Small intestine (tissue), 16 donors: ENCODE measurements at places on chromosomes 6 and 20.
A peak's percentile ranks its signal among the peaks of the same experiment; 100 is the strongest.

- peaks cover 45% of the 10 kb centered on the region for H3K36me3 ChIP-seq
- no peak overlapping the region for H3K27ac ChIP-seq
- no peak for DNase-seq
- no peaks in the 10 kb centered on the region for H3K4me1 ChIP-seq
- no peaks in the 10 kb centered on the region for H3K27me3 ChIP-seq
Observed at GRCh38 chr6:105302617-105303128, 100.2 kb downstream of the PREP start.

DNA sequence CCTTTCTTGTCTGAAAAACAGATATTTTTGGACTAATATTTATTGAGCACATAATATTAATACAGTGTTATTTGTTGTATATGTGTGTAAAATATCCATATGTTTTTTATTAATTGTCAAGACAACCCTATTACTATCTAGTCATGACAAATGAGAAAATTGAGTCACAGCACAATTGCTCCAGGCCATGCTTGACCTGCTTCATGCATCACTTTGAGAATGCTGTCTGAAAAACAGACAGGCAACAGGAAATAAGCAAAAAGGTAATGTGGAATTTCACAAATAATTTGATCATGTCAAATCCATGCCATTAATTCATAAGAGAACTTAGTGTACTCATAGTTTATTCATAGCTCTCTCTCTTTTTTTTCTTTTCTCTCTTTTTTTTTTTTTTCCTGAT lies 246.5 kb downstream of the RIMS1 start:
- no peaks in the 10 kb centered on the region for H3K4me1 ChIP-seq
- H3K4me3 ChIP-seq = no peak overlapping the region
- H3K36me3 ChIP-seq = no peaks in the 10 kb centered on the region
- H3K27ac ChIP-seq = no peak overlapping the region
- DNase-seq = no peak

GRCh38 chr20:35006531-35006971 lies 50.9 kb downstream of the MYH7B start:
- H3K27ac ChIP-seq = no peak overlapping the region
- no peaks in the 10 kb centered on the region for H3K4me1 ChIP-seq
- peaks cover 42% of the 10 kb centered on the region for H3K36me3 ChIP-seq

GRCh38 chr20:5433352-5433751 lies 116.6 kb upstream of the PROKR2 start:
- H3K4me3 ChIP-seq = no peak overlapping the region
- no peaks in the 10 kb centered on the region for H3K36me3 ChIP-seq
- H3K4me1 ChIP-seq = no peaks in the 10 kb centered on the region
- H3K27ac ChIP-seq = no peak overlapping the region
- no peak for DNase-seq

- H3K27ac ChIP-seq = no peak overlapping the region
- DNase-seq = no peak
- no peaks in the 10 kb centered on the region for H3K36me3 ChIP-seq
- H3K4me1 ChIP-seq = no peaks in the 10 kb centered on the region
- H3K27me3 ChIP-seq = no peaks in the 10 kb centered on the region
Observed at GRCh38 chr20:16317445-16318362, 255.5 kb downstream of the KIF16B start.

DNA sequence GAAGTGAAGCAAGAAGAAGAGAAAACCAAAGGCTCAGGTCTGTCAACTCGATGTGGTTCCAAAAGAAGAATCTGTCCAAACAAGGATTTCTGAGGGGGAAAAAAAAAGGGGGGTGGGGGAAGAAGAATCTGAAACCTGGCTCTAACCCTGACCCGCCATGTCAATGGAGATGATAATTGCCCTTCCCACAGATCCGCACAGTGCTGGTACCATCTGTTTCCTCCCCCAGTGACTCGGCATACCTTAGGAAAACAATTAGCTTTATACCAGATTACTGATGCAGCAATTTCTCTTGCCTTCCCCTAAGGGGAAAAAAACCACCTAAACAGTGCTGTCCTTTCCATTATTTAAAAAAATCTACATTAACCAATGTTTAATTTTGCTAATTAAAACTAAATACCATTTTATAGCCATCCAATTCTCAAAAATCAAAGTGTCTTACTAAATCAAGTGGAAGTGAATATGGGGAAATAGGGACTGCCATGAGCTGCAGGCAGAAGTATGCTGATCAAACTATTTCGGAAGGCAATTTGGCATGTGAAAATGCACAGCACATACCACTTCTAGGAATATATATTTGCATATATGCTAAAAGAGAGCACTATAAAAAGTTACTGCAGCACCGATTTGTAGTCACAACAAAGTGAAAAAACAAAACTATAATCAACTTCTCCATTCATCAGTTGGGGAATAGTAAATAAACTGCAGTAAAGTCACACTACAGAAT lies 46.8 kb downstream of the MAP7 start:
- H3K4me1 ChIP-seq = no peaks in the 10 kb centered on the region
- H3K4me3 ChIP-seq = no peak overlapping the region
- no peaks in the 10 kb centered on the region for H3K27me3 ChIP-seq
- no peak overlapping the region for H3K27ac ChIP-seq
- no peak for DNase-seq

- peaks cover 3% of the 10 kb centered on the region for H3K36me3 ChIP-seq
- no peak for DNase-seq
- no peak overlapping the region for H3K4me3 ChIP-seq
- H3K4me1 ChIP-seq = no peaks in the 10 kb centered on the region
Observed at GRCh38 chr6:54390362-54390761, 82.1 kb downstream of the TINAG start.

- H3K27me3 ChIP-seq = no peaks in the 10 kb centered on the region
- H3K27ac ChIP-seq = no peak overlapping the region
- H3K36me3 ChIP-seq = no peaks in the 10 kb centered on the region
Observed at GRCh38 chr6:149438855-149439254, 38.8 kb downstream of the SUMO4 start.

- no peaks in the 10 kb centered on the region for H3K4me1 ChIP-seq
- H3K27me3 ChIP-seq = no peaks in the 10 kb centered on the region
- H3K27ac ChIP-seq = no peak overlapping the region
- DNase-seq = no peak
Observed at GRCh38 chr6:8352966-8353340, 82.4 kb downstream of the SLC35B3 start.

DNA sequence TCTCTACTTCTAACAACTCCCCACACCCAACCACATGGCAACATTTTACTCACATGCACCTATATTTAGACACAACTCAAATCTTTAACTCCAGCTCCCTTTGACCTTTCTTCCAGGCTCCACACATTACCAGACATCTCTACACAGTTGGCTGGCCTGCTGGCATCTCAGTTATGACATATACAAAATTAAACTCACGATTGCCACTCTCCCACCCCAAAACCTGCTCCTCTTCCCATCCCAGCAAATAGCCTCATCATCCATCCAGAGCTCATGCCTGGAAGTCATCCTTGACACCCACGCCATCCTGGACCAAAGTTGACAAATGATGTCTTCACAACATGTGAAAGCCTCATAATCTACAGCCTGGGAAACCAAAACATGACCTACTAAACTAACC lies 176.6 kb downstream of the PKHD1 start:
- peaks cover 2% of the 10 kb centered on the region for H3K4me1 ChIP-seq
- no peak overlapping the region for H3K4me3 ChIP-seq

DNA sequence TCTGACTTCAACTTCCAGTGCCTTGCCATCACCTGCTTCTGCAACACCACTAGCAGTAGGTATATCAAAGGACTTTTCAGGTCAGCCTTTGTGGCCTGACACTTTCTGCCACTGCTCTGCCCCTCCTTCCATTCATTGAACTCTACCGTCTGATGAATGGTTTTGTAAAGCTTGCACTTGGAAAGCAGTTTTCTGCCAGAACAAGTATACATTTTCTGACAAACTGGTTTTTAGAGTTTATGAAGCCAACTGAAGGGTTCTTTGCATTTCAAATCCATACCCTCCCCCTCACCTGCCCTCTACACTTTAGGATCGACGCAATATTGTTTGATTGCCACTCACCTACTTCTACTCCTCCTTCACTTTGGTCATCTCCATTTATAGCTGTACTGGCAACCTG lies 603.1 kb downstream of the HACE1 start:
- no peak overlapping the region for H3K4me3 ChIP-seq
- no peaks in the 10 kb centered on the region for H3K27me3 ChIP-seq
- H3K4me1 ChIP-seq = no peaks in the 10 kb centered on the region

GRCh38 chr20:36919715-36920333 lies 31.7 kb downstream of the SAMHD1 start:
- H3K4me3 ChIP-seq = no peak overlapping the region
- H3K27ac ChIP-seq = no peak overlapping the region
- H3K36me3 ChIP-seq = peaks cover 2% of the 10 kb centered on the region

DNA sequence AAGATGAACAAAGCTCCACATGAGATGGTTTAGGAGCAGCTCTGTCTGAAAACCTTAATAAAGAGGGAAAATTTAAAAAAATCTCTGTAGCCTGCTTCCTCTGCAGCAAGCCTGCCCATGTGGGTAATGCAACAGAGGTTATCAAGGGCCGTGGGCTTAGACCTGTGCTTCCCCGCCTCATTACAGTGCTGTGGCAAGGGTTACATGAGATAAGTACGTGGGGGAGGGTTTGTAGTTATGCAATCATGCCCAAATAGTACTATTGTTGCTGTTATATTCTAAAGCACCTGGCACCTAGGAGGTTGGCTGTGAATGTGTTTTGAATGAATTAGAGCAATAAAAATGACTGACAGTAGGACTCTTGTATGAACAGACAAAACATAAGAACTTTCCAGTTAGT lies 68.3 kb downstream of the PKHD1 start:
- H3K4me1 ChIP-seq = peaks cover 24% of the 10 kb centered on the region
- no peaks in the 10 kb centered on the region for H3K27me3 ChIP-seq
- H3K36me3 ChIP-seq = no peaks in the 10 kb centered on the region

GRCh38 chr6:25448965-25449538 lies 169.9 kb downstream of the CARMIL1 start:
- no peaks in the 10 kb centered on the region for H3K27me3 ChIP-seq
- no peak overlapping the region for H3K27ac ChIP-seq
- no peak overlapping the region for H3K4me3 ChIP-seq
- DNase-seq = no peak
- no peaks in the 10 kb centered on the region for H3K4me1 ChIP-seq

DNA sequence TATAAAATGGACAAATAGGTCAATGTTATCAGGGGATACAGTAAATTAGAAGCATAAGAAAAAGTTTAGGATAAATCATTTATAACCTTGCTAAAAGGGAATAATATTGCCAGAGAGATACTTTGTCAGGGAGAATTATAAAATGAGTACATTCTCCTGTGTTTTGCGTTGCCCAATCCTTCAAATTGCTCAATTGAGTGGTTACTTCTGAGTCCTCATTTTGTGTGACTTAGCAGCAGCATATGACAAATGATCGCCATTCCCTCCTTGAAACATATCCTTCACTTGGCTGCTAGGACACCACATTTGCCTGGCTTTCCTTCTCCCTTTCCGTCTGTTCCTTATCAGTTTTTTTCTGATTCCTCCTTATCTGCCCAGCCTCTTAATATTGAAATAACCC lies 106.7 kb upstream of the FLRT3 start:
- H3K36me3 ChIP-seq = no peaks in the 10 kb centered on the region
- no peak for DNase-seq
- no peaks in the 10 kb centered on the region for H3K27me3 ChIP-seq
- no peak overlapping the region for H3K4me3 ChIP-seq
- no peak overlapping the region for H3K27ac ChIP-seq

GRCh38 chr20:50420380-50420779 lies 89.8 kb upstream of the PTPN1 start:
- H3K27ac ChIP-seq = no peak overlapping the region
- H3K4me3 ChIP-seq = no peak overlapping the region
- no peaks in the 10 kb centered on the region for H3K27me3 ChIP-seq
- DNase-seq = no peak

DNA sequence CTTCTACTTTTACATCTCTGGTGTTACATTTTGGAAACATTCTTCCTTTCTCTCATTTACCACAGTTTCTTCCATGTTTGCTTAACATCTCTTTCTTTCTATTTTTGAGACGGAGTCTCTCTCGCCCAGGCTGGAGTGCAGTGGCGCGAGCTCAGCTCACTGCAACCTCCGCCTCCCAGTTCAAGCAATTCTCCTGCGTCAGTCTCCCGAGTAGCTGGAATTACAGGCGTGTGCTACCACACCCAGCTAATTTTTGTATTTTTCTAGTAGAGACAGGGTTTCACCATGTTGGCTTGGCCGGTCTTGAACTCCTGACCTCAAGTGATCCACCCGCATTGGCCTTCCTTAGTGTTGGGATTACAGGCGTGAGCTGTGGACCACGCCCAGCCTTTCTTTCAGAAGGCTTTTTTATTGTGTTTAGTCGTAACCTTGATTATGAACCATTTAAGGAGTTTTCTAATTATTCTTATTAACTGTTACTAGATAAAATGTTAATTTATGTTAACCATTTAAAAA lies 27.8 kb downstream of the MAP3K4 start:
- H3K4me1 ChIP-seq = peaks cover 5% of the 10 kb centered on the region
- H3K36me3 ChIP-seq = no peaks in the 10 kb centered on the region
- H3K27ac ChIP-seq = no peak overlapping the region
- H3K4me3 ChIP-seq = no peak overlapping the region

DNA sequence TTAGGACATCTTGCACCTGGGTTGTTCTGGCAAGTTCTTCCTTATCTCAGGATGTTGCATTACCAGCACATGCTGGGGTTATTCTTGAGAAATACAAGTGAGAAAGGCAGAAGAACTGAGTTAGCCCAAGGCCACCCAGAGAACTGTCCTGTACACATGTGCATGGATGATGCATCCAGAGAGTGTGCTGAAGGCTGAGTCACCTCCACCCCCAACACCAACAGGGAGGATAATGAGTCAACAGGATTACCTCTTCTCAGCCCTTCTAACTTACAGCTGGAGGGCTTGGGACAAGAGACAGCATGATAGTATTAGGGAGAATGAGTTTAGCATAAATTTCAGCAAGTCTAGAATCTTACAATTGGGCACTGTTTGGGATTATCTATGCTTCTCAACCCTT lies 8.5 kb downstream of the SCGN start:
- no peaks in the 10 kb centered on the region for H3K36me3 ChIP-seq
- H3K4me3 ChIP-seq = no peak overlapping the region
- H3K27ac ChIP-seq = no peak overlapping the region
- DNase-seq = peak; percentile 26
- H3K27me3 ChIP-seq = peaks cover 5% of the 10 kb centered on the region
- no peaks in the 10 kb centered on the region for H3K4me1 ChIP-seq

DNA sequence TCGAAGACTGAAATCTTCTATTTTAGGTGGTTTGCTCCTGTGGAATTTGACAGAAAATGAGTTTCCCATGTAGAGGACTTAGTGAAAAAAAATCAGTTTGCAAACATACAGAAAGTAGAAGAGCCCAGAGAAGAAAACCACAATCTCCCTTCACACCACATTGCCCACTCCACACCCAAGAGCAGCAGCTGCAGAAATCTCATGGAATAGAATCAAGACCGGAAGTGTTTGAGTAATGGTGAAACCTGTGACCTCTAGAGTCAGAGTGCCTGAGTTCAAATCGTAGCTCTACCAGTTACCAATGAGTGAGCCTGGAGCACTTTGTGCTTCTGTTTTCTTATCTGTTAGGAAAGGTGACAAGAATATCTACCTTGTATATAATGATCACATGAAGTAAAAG lies 4.6 kb downstream of the SIRPG start:
- H3K27ac ChIP-seq = no peak overlapping the region
- H3K4me3 ChIP-seq = no peak overlapping the region
- DNase-seq = no peak
- H3K4me1 ChIP-seq = no peaks in the 10 kb centered on the region
- no peaks in the 10 kb centered on the region for H3K36me3 ChIP-seq
